Memory B cell (primary cell): ENCODE measurements at places on chromosomes 1 and 21.

DNA sequence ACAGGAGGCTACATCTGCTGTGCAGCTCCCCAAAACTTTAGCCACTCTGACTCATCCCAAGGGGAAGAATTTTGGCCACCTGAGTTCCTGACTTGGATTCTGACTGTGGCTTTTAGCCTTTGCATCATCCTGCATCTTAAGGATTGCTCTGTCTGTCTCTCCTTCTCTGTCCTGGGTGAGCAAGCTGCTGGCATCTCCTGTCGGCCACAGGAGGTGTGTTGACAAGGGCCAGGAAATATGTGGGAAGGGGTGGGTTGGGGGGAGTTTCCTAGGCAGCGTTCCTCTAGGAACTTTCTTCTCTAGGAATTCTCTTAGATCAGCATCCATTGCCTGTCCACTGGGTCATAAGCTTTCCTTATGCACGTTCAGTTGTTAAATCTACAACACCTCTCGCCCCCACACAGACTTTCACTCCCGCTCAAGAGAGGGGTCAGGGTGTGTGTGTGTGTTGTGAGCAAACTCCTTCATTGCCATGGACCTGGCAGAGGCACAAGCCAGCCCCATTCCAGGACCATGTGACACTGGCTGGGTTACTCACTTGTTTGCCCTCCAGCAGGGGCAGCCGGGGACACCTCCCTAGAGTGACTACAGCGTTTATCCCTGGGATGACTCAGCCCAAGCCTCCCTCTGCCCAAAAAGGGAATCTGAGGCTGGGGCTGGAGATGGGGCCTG is 145.0 kb upstream of the DUSP10 start:
- DNase-seq, result no peak

DNA sequence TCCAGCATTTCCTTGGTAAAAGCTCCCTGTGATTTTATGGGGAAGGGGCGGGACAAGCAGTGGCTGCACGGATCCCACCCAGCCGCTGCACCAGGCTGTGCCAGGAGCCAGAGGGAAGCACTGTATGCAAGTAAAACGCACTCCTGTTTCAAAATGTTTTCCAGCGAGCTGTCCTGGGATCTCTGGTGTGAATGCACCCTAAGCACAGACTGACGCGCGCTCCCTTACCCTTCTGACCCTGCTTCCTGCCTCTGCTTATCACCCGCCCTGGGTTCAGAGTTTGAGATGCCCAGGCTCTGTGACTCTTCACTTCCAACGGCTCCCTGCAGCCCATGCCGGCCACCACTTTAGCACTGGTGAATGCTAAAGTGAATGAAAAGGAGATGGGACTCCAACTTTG is 131.2 kb downstream of the RHOU start:
- no peak for DNase-seq

DNA sequence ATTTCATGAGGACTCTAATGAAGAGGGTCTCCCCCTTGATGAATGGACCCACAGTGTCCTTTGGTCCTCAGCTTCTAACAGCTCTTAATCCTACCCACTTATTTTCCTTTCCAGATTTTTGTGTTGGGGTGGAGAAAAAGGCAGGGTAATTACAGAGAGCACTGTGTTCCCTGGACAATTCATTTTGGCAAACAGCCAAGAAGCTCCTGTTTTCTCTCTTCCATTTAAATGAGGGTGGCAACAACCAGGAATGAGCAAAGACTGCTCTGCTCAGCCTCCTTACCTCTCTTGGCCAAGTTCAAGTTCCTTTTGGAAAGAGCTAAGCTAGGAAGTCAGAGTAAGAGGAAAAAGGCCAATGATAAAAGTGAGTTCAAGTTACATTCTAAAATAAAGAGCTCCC is 11.9 kb downstream of the XKR8 start:
- no peak for DNase-seq

DNA sequence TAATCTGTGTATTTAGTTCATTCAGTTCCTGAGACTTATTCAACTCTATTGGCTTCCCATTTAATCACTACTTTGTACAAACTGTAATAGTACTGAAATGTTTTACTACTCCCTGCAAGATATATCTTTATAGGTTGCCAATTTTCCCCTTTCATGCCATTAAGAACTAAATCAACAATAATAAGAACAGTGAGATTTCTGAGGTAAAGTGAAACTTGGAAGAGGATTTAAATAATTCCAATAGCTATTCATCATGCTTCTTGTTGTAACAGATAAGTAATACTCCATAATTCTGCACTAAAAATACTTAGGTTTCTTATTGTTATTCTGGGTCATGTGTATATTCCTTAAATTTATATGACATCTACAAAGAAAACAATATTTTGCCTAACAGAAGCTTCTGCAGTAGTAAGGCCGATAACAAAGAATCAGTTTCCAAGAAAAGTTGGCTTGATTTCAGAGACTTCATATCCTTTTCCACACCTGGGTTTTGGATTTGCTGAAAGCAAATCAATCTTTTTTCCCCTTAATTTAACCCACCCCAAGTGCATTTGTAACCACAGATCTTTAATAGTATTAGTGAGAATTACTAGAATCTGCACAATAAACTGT is 258.3 kb downstream of the FAF1 start:
- no peak for DNase-seq

DNA sequence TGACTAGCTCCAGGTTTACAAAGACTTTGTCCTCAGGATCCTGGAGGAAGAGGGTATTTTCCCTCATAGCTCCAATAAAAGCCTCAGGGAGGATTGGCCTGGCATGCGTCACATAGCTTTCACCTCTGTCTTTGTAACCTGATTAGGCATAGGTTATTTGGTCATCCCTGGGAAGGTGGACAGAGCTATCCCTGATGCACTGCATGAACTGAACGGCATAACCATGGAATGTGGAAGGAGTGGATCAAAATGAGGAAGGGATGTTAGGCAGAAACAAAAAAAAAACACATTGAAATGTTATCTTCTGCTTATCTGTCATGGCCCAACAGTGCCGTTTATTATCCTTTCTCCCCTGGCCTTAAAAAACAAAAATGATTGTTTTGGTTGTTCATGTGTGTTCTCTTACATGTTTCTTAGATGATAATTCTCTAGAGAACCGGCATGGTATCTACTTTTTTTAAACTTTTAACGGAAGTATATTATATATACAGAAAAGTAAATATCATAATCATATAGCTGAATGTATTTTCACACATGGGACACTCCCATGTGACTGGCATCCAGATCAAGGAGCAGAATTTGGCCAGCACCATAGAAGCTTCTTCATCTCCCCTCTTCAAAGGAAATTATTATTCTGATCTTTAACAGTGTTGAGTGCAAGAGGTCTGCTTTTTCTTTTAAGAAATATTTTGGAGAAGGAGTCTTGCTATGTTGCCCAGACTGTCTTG is 85.3 kb downstream of the RPS6KC1 start:
- no peak for DNase-seq
